BE2C (cell line): ENCODE measurements at places on chromosomes 6 and 20.

GRCh38 chr6:105926318-105926717 is 159.8 kb upstream of the PRDM1 start:
- DNase-seq: no peak

DNA sequence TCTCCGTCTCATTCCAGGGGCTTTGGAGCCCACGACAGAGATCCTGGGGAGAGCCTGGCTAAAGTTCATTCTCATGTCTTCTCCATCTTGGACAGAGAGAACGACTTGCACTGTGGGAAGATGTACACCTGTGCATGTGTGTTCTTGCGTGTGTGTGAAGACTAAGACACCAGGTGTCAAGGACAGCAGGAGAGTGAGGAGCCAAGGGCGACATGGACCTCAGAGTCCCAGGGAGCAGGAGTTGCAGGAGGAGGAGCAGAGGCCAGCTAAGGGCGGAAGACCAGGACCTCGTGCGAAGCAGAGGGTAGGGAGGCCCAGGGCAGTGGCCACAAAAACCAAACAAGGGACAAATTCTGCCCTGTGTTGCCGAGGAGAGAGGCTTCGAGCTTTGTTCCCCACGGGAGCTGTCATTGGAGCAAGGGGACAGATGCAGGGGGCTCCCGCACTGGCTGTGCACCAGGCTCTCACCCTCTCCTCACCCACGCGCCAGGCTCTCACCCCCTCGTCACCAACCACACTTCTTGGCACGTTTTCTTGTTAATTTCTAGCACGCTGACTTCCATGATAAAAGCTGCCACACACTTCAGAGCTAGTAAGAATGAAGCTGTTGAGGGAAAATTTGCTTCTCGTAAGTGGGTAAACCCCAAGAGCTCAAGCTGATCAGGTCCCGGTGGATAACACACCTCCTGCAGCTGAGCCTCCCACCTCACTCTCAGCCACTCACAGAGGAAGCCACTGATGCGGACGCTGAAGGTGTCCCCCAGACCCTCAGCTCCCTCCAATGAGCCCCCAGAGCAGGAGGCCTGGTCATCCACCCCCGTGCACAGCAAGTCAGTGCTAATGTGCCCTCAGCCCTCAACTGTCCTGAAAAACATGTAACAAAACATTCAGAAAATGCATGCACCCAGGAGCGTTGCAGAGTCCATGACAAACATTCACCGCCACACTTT is 62.6 kb downstream of the DLL1 start:
- no peak for DNase-seq

DNA sequence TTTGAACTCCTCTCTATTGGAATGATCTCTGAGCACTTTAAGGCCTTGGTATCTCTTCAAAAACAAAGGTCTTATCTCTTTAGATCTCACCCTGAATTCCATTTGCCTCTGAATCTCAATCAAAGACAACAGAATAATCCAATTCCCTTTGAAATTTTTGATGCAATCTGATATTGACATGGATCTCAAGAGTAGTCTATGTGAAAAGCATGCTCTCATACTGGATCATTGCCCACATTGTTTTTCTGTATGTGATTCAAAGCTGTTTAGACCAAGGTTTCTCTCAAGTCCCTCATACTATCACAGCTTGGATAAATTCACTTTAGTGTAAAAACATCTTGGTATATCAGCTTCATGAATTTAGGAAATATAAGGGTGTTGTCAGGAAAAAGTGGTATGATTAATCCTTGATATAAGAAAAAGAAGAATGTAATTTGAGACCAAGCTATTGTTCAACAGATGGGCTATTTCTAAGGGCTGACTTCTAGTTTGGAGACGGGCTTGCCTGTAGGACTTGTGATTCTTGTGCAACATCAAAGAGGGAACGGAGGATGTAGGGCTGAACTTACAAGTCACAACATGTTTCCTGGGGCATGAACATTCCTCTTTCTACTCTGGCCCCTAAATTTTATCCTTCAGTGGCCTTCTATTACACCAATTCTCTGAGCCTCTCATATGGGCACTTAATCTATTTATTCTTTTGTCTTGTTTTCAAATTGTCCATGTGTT is 77.9 kb upstream of the CITED2 start:
- no peak for DNase-seq

GRCh38 chr6:41463062-41463930 is 82.9 kb upstream of the FOXP4 start:
- peak; percentile 75 for DNase-seq

GRCh38 chr20:57667924-57668782 is 41.7 kb downstream of the PMEPA1 start:
- no peak for DNase-seq

GRCh38 chr6:71892641-71893040 is 6.3 kb downstream of the RIMS1 start:
- no peak for DNase-seq

DNA sequence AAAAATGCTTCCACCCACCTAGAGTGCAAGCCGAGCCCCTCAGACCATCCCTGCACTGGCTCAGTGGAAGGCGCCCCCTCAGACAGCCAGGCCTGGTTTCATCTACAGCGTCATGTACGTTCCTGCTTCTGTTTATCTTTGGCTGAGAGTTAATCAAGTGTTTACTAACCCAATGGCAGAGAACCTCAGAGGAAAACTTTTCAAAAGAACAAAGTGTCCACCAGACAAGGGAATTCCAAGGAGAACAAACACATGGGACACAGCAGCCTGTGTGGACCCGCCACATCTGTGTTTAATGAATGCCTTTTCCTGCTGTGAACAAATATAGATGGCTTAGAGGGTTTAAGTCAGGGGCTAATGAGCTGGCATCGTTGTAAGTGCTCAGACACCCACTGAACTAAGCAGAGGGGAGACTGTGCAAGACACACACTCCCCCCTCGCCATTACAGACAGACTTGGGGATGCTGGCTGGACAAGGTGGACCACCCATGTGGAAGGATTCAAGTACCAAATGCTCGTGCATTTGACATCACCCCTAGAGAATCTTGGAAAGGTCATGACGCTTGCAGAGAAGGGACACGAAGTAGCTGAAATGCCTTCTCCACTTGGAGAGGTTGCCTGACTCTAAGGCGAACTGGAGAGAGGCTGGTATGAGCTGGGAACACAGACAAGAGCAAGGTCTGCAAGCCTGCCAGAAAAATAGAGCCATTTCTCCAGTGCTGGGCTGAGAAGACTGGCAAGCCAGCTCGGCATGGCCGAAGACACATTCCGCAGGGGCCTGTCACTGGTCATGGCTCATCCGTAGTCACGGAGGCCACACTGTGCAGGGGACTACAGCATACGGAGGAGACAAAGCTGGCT is 53.5 kb upstream of the NXT1 start:
- DNase-seq: no peak

DNA sequence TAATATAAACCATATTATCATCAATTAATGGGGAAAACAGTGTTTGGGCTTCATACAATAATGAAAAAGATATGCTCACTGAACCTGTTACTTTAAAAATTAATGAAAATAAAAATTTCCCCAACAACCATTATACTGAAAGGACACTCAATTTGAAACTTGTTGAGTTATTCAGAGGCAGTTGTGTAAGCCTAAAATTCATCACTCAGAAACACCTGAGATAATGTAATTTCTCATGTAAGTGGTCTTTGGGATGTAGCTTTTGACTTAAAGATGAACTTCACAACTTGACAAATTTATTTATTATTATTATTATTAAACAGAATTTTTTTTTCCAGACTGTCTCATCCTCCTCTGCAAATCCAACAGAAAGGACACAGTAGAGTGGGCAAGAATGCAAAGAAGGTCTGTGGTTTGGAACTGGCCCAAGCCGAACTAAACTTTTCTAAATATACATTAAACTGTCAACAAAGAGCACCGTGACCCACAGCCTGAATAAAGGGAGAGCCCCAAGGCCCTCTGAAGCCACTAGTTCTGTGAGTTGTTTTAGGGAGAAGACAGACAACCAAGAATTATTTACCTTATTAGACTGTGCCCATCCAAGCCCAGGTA is 32.2 kb upstream of the HEY2 start:
- DNase-seq: no peak

GRCh38 chr20:35617397-35618262 is 2.0 kb downstream of the SPAG4 start:
- DNase-seq: peak; percentile 75

GRCh38 chr6:37819802-37820717 is 533 bp downstream of the ZFAND3 start:
- DNase-seq: peak; percentile 38

DNA sequence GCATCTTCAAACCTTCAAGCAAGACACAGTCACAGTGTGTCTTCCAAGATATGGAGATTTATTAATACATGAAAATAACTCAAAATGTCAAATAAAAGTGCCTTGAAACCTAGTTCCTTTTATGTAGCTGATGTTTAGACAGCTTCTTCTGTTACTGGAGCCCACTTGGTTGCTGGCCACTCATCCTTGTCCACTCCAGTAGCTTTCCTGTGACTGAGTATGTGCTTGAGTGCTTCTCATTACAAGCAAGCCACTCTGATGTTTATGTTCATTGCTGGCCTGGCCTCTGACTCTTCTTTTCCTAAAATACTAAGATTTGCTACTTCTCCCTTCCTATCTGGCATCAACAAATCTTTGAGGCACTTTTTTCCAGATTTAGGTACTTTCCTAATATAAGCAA is 545.2 kb upstream of the MAN1A1 start:
- no peak for DNase-seq

DNA sequence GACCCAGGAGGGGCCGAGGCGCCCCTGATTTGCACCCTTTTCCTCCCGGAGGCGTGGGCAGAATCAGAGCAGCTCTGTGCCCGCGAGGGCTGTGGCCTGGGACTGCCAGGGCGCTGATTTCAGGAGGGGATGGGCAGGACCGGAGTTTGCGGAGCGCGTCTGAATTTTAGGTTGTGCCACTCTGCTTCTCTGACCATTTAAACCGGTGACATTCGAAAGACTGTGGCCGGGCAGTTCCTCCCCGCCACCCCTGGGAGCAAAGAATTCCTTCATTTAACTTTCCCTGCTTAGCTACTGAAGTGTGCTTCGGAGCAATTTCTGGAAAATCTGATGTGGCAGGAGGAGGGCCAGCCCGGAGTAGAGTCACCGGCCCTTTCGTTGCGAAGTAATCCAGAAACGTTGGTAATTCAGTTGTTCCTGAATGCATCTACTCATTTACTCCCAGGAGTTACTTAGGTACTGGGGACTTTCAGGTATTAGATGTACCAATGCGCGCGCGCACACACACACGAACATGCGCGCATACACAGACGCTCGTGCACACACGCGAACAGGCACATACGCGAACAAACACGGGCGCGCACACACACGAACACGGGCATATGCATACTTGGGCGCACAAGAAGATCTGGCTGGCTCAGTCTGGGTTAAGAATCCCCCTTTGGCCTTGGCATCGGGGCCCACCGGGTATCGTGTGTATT is 568 bp downstream of the CCDC170 start:
- DNase-seq: no peak

DNA sequence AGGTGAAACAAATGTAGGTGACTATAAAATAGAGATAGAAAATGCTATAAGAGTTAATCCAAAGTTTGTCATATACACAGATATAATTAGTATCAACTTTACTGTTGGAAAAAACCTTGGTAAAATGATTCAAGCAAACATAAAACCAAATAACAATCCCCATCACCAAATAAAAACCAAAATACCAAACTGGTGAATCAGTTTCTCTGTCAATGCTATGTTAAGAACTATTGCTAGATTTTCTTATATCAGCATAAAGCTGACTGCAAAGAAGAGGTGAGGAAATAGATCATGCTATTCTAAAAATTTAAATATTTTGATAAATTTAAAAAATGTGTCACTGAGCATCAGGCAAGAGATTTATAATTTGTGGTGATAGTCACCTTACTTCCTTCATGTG is 658.4 kb downstream of the PHF3 start:
- DNase-seq: no peak

- no peak for DNase-seq
Observed at GRCh38 chr6:32045811-32046449, 7.7 kb downstream of the CYP21A2 start.

GRCh38 chr6:56019973-56020372 is 144.6 kb upstream of the BMP5 start:
- DNase-seq: no peak
